ENCODE measurements at places on chromosomes 13 and 19.

DNA sequence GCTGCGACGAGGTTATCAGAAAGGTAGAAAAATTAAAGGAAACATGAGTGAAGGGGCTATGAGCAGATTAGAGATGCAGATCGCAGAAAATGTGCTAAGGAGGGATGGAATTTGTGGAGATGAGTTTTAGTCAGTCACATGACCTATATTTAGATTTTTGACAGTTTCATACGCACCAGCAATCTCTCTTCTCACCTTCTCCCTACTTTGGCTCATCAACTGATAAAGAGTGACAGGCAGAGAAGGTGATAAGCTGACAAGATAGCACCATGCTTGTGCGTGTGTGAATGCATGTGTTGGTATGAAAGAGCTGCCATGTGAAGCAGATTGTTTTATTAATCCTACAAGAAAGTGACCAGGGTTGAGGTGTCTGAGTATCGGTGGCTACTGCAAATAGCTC lies 252.6 kb downstream of the RAP2A start:
- DNase-seq: no peak

- peak; percentile 43 for DNase-seq
These were observed 9.8 kb upstream of the SIGLEC10 start for GRCh38 chr19:51427201-51427600.

- no peak for DNase-seq
These were observed 165.4 kb downstream of the GPC5 start for GRCh38 chr13:91563799-91564198.

DNA sequence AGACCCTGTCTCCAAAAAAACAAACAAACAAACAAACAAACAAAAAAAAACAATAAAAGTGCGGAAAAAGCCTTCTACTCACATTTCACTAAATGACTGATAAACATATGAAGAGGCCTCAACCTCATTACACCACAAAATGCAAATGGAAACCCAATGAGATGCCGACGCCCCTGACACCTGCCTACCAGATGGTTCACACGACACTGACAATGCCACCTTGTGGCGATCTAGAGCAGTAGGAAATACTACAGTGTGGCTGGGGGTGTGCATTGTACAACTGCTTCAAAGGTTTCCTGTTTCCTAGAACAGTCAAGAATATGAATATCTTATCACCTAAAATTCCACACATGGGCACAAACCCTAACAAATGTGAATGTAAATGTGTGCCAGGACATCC lies 14.0 kb downstream of the SCGB2B2 start:
- peak; percentile 33 for DNase-seq

GRCh38 chr13:100513987-100514670 lies 74.5 kb downstream of the GGACT start:
- no peak for DNase-seq
